ENCODE measurements at places on chromosomes 3 and 15.
A peak's percentile ranks its signal among the peaks of the same experiment; 100 is the strongest.

GRCh38 chr15:56232058-56232457 is 11.6 kb downstream of the RFX7 start:
- DNase-seq = no peak

- no peak for DNase-seq
Observed at GRCh38 chr15:78906316-78906620, 33.6 kb downstream of the MORF4L1 start.

DNA sequence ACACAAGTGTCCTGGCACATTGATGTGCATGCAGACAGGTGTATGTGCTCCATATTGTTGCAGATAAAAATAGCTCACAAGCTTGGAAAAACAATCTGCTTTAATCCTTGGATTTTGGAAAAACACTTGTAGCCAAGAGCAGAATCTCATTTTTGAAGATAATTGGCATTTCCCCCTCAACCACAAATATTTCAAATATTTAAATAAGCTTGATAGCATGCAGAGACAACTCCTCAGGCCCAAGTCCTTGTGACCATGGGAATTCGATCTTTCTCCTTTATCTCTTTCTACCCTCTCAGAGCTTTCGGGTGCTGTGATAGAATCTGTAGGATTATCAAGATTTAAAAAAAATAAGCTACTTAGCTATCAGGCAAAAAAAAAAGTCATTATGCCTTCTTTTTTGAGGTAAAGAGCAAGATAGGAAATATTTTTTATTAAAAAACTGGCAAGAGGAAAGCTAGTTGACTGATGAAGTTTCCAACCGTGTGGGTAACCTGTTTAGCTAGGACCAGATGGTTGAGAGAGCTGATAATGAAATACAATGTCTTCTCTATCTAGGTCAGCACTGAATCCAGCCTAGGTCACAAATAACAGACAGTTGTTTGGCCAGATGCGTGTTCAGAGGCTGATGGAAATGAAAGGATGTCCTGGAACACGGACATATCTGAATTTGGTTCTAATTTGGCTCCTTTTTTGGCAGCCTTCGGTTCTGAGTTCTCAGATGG is 54.9 kb upstream of the SNRK start:
- DNase-seq = no peak

- DNase-seq = no peak
Observed at GRCh38 chr3:9101286-9101685, 138.0 kb upstream of the RAD18 start.

DNA sequence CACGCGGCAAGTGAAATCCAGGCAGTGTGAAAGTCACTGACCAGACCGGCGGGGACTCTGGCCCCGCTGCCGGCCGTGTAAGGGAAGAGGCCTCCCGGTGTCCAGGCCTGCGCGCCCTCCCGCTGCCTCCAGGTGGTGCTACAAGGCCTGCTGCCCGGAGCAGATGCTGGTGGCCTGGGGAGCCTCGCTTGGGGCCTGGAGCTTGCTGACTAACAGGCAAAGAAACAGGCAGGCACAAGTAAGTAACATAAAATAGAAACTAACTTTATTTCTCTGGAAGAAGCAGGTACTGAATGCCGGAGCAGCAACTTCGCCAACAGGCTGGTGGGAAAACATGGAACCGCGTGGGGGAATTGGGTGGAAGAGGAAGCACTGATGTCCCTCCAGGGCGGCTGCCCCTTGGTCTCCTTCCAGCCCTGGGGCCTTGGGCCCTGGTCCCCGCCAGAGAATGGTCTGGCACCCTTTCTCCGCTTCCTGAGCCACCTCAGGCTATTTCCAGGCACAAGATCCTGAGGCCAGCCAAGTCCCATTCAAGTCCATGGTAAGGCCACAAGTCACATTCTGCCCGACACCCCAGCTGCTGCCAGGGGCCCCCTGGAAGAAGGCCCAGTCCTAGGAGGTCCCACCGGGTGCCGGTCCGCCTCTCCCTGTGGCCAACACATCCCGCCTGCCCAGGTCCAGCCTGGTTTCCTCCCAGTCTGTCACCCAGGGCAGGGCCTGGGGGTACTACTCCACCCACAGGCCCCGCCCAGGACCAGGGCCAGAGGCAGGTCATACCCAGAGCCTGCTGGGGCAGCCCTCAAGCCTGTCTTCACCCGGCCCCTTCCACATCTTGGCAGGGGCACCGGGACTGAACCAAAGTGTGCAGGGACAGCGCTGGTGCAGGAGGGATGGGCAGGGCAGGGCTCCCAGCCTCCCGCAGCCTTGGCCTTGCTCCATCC is 45.0 kb downstream of the TNK2 start:
- peak; percentile 78 for DNase-seq

All from stimulated activated CD4-positive, alpha-beta T cell treated with anti-CD3 and anti-CD28 coated beads, Interleukin-2, amount 100 ng/mL, for 24 hours (primary cell).